ENCODE measurements at places on chromosomes 4 and X.
A peak's percentile ranks its signal among the peaks of the same experiment; 100 is the strongest.

DNA sequence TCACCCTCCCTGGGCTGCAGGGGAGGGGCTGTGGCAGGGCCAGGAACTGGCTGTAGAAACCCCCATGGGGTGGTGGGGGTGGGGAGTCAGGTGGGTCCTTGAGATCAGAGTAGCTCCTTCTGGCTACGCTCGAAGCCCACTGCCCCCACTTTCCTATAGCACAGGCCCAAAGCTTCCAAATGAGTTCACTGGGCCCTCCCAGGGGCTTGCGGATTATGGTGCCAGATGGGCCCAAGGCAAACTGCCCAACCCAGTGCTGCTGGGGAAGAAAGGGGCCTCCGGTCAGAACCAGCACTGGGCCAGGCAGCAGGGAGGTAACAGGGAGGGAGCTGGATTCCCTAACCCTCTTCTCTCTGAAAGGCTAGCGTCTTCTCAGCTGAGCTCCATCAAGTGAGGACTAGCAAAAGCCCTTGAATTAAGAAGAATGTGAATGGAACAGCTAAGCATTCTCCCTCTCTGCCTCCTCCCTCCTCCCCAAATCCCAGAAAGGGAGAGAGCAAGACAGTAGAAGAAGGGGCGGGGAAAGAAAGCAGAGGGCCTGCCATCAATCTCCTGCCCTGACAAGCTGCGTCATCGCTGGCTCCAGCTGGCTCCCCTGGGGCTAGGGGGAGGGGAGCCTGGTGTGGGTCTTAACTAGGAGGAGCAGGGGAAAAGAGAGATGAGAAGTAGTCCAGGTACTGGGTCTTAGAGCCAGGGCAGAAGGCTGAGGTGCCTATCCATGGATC is 34.7 kb downstream of the FRMPD3 start:
- no peak for DNase-seq

DNA sequence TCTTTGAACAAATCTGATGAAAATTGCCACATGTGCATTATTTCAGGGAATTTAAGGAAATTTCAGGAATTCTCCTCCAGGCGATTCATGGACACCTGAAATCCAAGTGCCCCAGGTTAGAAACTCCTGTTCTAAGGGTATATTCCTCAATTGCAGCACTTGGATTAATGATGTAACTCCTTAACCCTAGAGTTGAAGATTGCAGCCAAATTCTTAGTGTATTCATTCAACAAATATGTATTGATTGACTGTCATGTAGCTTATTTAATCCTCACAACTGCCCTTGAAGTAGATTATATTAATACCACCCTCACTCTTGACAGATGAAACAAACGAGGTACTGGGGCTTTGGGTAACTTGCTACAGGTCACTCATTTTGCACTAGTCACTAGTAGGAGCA is 11.3 kb downstream of the CETN2 start:
- DNase-seq: no peak

GRCh38 chr4:16117164-16117563 is 33.3 kb upstream of the PROM1 start:
- DNase-seq: no peak

DNA sequence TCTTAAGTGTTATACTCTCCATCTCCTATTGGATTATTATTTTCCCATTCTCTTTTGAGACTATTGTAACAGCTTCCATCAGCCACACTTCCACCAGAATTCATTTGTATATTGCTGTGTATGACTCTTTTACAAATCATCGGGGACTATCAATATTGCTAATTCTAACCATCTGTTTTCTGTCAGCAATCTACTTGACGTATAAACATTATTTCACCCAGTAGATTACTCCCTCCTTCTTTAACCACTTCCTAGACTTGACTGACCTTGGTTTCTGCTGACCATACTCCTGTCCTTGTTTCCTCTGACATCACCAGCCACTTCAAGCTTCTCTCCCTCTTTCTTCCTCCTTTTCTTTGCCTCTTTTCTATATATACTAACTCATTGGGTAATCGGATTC is 402.9 kb downstream of the PCDH18 start:
- DNase-seq: no peak

GRCh38 chrX:20066968-20067708 is 49.6 kb downstream of the MAP7D2 start:
- DNase-seq: peak; percentile 30

- DNase-seq: no peak
Measured at GRCh38 chr4:130183766-130184165, 1087.8 kb downstream of the C4orf33 start.

- DNase-seq: no peak
Measured at GRCh38 chrX:69808375-69808774, 192.5 kb downstream of the EDA start.

GRCh38 chr4:79258614-79259176 is 67.2 kb downstream of the NAA11 start:
- no peak for DNase-seq

DNA sequence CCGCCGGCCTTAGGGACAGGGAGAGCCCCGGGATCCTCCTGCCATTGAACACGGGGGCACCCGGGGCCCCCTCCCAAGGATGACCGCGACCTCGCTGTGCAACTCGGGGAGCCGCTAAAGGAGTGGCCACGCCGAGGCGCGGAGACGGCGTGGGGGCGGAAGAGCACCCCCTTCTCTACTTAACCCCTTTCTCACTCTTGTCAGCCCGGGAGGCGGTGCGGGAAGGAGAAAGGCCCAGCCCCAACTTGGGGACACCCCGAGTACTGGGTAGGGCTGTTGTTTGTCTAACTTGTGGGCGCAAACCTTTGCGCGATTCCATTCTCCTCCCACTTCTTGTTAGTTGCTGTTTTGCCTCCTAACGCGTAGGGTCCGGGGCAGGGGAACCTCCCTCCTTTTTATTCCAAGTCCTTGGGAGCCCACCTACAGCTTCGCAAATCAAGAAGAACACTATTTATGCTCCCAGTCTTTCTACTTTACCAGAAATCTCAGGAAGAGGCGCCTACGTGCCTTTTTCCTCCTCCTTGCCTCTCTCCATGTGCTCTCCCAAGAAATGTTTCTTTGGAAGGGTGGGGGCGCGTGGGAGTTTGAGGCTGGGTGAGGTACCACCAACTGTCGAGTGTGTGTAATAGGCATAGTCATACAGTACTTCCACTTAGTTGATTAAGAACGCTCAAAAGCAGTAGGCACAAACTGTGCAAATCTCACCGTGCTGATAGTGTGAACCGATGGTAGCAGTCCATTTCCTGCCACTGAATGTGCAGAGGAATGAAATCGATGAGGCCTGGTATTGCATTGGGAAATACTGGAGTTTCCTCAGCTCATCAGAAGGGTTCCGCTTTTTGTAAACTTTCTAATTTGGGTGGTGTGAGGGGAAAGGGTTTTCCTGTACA is 813 bp downstream of the DIAPH2 start:
- DNase-seq: no peak

GRCh38 chr4:149121023-149121404 is 678.8 kb upstream of the NR3C2 start:
- peak; percentile 80 for DNase-seq

GRCh38 chrX:42748067-42748850 is 29.7 kb downstream of the PPP1R2C start:
- DNase-seq: no peak

DNA sequence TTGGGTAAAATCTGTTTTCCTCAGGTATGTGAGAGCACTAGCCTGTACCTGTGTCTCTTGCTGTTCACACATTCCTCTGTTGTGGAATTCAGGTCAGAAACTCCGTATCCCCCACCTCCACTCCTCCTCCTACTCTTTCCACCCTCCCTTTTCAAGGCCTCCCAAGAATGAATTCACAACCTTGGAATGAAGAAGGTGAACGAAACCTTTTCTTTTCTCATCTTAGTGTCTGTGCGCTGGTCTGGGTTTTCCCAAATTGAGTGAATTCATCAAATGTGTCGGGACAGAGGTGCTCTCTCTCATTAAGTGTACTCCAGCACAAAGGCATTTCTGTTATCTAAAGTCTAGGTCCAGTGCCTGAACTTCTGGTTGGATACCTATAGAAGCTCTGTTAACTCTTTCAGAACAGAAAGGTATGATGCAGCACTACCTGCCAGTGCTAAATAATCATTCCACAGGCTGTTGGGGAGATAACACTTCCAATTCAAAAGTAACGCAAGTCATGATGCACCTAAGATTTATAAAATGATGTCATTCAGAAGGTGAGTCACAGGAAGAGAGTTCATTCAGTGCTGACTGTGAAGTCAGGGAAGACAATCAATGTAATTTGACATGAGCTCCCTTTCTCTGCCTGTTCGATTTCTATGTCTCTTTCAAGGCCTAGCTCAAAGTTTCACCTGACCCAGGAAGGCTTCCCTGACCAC is 41.9 kb downstream of the COL4A6 start:
- peak; percentile 55 for DNase-seq

DNA sequence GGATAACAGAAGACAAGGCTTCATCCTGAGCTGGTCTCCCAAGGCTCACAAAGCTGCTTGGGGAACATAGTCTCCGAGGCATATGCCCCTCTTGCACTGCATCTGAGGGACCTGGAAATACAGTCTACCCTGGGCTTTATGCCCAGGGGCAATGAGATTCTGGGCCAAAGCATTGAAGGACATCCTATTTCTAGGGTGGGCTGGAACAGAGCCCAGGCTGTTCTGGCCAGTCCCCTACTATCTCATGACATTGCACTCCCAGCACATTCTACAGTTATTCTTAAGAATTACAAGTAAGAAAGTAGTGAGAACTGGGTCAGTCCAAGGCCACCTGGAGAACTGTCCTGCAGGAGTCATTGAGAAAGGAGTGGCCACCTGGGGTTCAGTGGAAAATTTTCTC is 107.6 kb downstream of the USP46 start:
- DNase-seq: no peak

GRCh38 chr4:37605843-37606565 is 80.2 kb downstream of the RELL1 start:
- DNase-seq: no peak

DNA sequence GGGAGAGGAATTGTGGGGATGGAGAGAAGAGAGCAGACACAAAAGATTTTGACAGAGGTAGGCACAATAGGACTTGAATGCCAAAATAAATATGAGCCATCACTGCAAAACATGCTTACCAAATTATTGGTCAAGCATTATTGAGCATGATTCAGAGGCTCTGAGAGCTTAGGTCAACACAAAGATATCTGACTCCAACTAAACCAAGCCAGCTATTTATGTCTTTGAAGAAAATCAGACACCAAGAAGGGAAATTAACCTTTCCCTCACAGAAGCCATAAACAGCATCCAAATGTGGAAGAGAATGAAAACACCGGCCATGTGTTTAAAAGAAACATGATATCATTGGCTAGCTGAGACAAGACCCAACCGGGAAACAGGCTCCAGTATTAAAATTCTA is 323.2 kb downstream of the RAB28 start:
- DNase-seq: no peak

- DNase-seq: no peak
Measured at GRCh38 chr4:78476108-78476704, 75.4 kb upstream of the ANXA3 start.

- no peak for DNase-seq
Measured at GRCh38 chrX:77694491-77694890, 91.5 kb downstream of the ATRX start.

DNA sequence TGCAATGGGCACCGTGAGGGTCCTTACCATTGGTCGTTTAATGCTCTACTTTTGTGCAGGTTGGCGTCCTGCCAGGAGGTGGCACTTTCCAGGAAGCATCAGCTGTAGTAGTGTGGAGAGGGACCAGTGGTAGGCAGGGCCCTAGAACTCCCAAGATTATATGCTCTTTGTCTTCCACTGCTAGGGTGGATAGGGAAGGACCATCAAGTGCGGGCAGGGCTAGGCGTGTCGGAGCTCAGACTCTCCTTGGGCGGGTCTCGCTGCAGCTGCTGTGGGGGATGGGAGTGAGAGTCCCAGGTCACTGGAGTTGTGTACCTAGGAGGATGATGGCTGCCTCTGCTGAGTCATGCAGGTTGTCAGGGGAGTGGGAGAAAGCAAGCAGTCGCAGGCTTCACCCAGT is 134.7 kb downstream of the KLF8 start:
- DNase-seq: no peak

DNA sequence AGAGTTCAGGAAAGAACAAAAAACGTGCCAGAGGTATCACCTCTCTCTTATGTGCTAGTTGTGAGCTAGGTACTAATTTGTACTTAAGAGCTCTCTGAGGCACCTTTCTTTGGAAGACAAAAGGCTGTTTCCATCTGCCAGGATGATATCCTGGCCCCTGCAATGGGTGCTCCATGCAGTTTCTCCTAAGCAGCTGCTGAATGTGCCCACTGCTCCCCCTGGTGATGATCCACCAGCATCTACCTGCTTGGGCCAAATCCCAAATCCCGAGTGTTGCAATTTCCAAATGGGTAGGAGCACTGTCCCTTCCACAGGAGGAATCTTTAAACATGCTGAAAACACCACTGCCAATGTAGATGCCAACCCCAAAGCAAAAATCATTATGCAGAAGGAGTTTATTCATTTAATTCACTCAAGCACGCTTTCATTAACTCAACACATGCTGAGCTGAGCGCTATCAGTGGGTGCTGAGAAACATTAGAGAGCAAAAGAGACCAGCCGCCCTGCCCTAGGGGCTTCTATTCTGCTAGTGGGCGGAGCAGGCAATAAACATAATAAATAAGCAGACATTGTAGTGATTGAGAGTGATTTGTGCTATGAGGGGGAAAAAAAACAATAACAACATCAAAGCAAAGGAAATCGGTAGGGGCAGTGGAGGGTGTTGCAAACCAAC is 69.6 kb upstream of the C4orf50 start:
- peak; percentile 18 for DNase-seq

- DNase-seq: no peak
Measured at GRCh38 chr4:42501624-42502401, 104.5 kb downstream of the SHISA3 start.

DNA sequence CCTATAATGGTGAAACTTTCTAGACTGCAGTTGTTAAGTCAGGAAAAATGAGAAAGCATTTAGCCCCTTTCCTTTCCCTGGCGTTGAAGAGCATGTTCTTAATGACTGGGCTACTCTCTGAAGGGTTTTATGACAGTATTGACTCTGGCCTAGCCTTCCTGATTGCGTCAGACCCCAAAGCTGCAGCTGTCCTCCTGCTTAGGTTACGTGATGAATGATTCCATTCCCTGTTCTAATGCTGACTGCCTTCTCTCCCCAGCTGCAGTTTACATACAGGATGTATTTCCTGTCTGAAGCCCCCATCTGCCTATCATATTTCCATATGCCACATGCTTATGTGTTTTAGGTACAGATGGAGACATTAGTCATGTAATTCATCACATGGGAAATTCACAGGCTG is 105.8 kb upstream of the EGFL6 start:
- peak; percentile 74 for DNase-seq

DNA sequence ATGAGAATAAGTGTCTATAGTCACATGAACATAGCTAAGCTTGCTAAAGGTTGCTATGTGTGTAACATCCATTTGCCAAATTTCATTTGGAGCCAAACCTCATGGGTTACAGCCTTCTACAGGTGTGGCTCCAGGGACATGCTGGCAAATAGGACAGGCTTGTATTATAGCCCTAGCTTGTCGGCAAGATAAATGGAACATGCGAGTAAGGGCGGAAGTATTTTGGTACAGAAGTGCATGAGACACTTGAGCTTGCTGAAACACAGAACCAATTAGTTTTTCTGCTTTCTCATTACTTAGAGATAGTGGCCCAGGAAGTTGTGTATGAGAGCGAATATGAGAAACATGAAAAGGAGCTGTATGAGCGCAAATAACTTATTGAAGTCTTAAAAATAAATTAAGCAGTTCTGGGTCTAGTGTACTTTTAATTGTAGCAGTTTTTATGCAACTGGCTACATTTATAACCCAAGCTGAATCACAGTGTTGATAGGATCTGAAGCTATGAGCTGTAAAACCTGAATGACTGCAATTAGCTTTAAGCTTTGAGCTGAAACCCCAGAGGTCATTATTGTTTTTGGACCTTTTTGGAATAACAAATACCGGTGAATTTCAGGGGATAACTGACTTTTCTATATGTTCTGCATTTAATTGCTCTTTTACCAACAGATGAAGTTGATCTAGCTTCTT is 64.6 kb downstream of the KDM5C start:
- no peak for DNase-seq

GRCh38 chr4:89275587-89275986 is 32.0 kb downstream of the GPRIN3 start:
- no peak for DNase-seq

Measured in kidney capillary endothelial cell (primary cell).